ENCODE measurements at places on chromosomes 6 and 20. TPM values are rescaled to one million over a fixed set of nuclear protein-coding genes. Genes with fewer than 3 reads are reported as not detected.
A peak's percentile ranks its signal among the peaks of the same experiment; 100 is the strongest.

- peak overlapping the region; percentile 49 for H3K4me3 ChIP-seq
- no peaks in the 10 kb centered on the region for H3K27me3 ChIP-seq
- peaks cover 49% of the 10 kb centered on the region for H3K4me1 ChIP-seq
- no peaks in the 10 kb centered on the region for H3K36me3 ChIP-seq
Observed at GRCh38 chr6:118551063-118552053, 3.3 kb downstream of the PLN start.

DNA sequence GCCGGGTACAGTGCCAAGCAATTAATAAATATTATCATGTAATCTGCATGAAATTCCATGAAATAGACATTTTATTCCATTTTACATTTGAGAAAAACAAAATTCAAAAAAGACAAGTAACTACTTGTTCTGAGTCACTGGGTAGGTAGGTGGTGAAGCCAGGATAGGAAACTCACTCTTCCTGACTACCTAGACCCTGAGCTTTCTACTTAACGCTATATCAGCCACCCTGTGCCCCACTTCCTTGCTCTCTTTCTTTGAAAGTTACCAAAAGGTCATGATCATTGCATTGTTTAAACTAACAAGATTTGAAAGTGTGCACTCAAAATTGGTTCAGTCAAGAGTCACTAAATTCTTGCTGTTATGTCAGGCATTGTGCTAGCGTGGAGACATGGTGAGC, 235.7 kb downstream of the CD83 start:
- no peak overlapping the region for H3K27ac ChIP-seq
- H3K4me1 ChIP-seq = peaks cover 8% of the 10 kb centered on the region
- H3K27me3 ChIP-seq = no peaks in the 10 kb centered on the region
- H3K36me3 ChIP-seq = no peaks in the 10 kb centered on the region
- H3K4me3 ChIP-seq = no peak overlapping the region
- no peak for DNase-seq

DUSP15 gene
- not detected for total RNA-seq

GRCh38 chr20:12936524-12936923, 72.2 kb upstream of the SPTLC3 start:
- no peaks in the 10 kb centered on the region for H3K4me1 ChIP-seq
- peaks cover 3% of the 10 kb centered on the region for H3K27me3 ChIP-seq

GRCh38 chr6:36123270-36124139, 6.8 kb upstream of the MAPK13 start:
- H3K27ac ChIP-seq = no peak overlapping the region
- peak; percentile 85 for DNase-seq
- H3K27me3 ChIP-seq = no peaks in the 10 kb centered on the region
- H3K4me3 ChIP-seq = no peak overlapping the region
- H3K36me3 ChIP-seq = no peaks in the 10 kb centered on the region
- peaks cover 31% of the 10 kb centered on the region for H3K4me1 ChIP-seq

All from GM23248 (cell line).